Sciatic nerve (tissue), 2 donors: ENCODE measurements at places on chromosomes 2 and 18. TPM values are rescaled to one million over a fixed set of nuclear protein-coding genes. Genes with fewer than 3 reads are reported as not detected.

Gene PTPRN
- total RNA-seq, result 0.58 TPM

Gene CYRIA
- total RNA-seq, result 16.7 TPM

Gene NEB
- total RNA-seq, result 2.2 TPM

Gene SH3RF3
- 6.4 TPM for total RNA-seq

Gene CRYGD
- total RNA-seq, result not detected

Gene SMC6
- total RNA-seq, result 23.6 TPM

Gene TRABD2A
- total RNA-seq, result 2.1 TPM

Gene CPO
- 0.89 TPM for total RNA-seq

Gene SETBP1
- 44.5 TPM for total RNA-seq

Gene NEU2
- not detected for total RNA-seq

Gene FOXI3
- not detected for total RNA-seq

Gene HOXD13
- total RNA-seq, result not detected

Gene CCDC88A
- total RNA-seq, result 59.8 TPM

Gene TUBB8B
- total RNA-seq, result not detected

Gene DBI
- total RNA-seq, result 105 TPM

Gene CD28
- total RNA-seq, result 3.4 TPM

Gene CIB4
- not detected for total RNA-seq

Gene ARHGEF4
- 12.1 TPM for total RNA-seq

Gene LNPK
- 42.1 TPM for total RNA-seq

Gene UGT1A10
- total RNA-seq, result not detected

Gene LRP1B
- 0.62 TPM for total RNA-seq

Gene CARF
- total RNA-seq, result 23.4 TPM

Gene LMAN2L
- total RNA-seq, result 19.3 TPM

Gene LCLAT1
- total RNA-seq, result 8.2 TPM

Gene DRC1
- total RNA-seq, result 3.7 TPM

Gene COLEC11
- total RNA-seq, result 1.1 TPM

Gene OTOS
- not detected for total RNA-seq

Gene RAPH1
- total RNA-seq, result 115 TPM

Gene RESP18
- total RNA-seq, result not detected

Gene TMEM37
- 7.1 TPM for total RNA-seq

Gene PFN4
- total RNA-seq, result 1.5 TPM

Gene ZC3H6
- 37.7 TPM for total RNA-seq

Gene FAM228A
- total RNA-seq, result 3.9 TPM

Gene DNAJB2
- total RNA-seq, result 120 TPM

Gene PCBP1
- 285 TPM for total RNA-seq

Gene GRB14
- 20.2 TPM for total RNA-seq

Gene CHN1
- total RNA-seq, result 38.4 TPM

Gene CFAP53
- total RNA-seq, result 0.98 TPM

Gene QPCT
- total RNA-seq, result 4.8 TPM
